ENCODE measurements at places on chromosomes 6 and 20.

DNA sequence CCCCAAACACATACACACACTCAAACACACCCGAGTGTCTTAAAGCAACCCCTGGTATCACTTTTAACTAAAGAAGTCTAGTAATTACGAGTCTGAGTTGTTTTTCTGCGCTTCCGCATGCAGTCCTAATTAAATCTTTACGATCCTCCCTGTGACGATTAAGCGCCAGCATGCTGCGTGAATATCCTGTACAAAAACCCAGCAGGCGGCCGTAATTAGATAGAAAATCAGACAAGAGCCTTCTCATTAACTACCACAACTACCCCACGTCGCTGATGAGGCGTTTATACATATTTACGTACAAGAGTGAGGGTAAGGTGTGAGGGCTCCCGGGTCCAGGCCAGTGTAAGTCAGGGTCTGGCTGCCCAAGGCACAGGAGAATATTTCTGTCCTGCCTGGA, 8.1 kb downstream of the TFAP2B start:
- no peak for DNase-seq

DNA sequence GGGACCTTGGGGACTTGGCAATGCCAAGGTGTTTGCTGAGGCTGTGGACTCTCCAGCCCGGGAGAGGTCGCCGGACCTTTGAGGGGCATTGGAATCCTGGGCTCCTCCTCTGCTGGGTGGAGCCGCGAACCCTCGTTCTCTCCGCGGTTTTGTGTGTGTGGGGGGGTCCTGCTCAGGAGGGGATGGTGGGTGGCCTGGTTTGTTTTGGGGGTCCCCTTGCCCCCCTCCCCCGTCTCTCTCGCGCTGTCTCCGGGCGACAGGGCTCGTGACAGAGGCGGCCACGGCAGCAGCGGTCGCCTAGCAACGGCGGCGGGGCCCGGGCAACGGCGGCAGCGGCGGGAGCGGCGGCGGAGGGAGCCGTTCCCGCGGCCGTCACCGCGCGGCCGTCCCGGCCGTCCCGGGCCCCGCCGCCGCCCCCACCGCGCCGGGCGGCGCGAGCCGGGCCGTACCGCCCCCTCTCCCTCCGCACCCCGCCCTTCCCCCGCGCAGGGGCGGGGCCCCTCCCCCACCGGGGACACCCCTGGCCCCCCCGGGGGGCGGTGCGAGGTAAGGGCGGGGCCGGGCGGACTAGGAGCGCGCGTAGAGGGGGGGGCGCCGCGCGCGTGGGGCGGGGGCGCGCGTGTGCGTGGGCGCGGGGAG, 7.8 kb downstream of the SYNGAP1 start:
- no peak for DNase-seq

- DNase-seq: peak; percentile 15
These were observed 55.0 kb downstream of the DAAM2 start for GRCh38 chr6:39847221-39847620.

GRCh38 chr6:131027326-131027725, 35.7 kb downstream of the EPB41L2 start:
- DNase-seq: no peak

DNA sequence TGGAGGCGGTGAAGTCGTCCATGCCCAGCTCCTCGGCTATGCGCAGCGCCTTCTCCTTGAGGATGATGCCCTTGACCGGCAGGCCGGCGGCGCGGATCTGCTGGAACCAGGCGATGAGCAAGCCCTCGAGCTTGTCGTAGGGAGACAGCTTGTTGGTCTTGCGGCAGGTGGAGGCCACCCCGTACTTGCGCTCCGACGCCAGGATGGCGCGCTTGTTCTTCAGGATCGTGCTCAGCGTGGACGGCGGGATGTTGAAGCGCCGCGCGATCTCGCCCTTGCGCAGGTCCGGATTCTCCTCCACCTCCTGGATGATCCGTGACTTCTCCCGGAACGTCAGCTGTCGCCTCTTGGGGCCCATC, 435 bp downstream of the CENPB start:
- peak; percentile 58 for DNase-seq

DNA sequence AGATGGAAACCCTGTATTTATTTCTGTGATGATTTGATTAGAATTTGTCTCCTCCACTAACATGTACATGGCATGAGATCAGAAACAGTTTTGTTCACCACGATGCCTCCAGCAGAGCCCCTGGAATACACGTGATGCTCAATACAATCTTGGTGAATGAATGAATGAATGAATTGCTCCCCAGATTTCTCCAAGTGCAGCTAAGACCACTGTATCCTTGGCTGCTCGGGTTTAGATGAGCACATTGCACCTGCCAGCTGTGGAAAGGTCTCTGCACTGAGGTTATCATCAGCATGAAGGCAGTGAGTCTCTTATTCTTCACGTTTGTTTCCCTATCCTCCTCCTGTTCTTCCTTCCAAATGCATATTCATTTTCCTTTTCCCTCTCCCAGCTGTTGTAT, 17.9 kb downstream of the CASS4 start:
- DNase-seq: no peak

DNA sequence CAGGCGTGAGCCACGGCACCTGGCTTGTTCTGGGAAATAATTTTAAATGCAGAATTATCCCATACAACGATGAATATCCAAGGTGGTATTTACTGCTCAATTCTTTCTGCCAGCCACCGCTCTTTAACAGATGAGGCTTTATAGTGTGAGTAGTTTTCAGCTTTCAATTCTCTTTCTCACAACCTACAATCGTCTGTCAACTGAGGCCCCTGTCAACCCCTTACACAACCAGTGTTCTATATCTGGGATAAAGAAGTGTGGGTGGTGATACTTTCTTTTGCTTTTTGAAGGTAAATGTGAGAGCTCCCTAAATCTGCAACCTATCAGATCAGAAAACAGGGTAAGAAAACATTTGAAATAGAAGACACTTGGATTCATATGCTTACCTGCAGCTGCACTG, 22.5 kb downstream of the STAU1 start:
- no peak for DNase-seq

GRCh38 chr20:25539742-25540672, 45.3 kb downstream of the NINL start:
- peak; percentile 73 for DNase-seq

GRCh38 chr6:42104095-42104803, 38.2 kb downstream of the C6orf132 start:
- DNase-seq: peak; percentile 77

DNA sequence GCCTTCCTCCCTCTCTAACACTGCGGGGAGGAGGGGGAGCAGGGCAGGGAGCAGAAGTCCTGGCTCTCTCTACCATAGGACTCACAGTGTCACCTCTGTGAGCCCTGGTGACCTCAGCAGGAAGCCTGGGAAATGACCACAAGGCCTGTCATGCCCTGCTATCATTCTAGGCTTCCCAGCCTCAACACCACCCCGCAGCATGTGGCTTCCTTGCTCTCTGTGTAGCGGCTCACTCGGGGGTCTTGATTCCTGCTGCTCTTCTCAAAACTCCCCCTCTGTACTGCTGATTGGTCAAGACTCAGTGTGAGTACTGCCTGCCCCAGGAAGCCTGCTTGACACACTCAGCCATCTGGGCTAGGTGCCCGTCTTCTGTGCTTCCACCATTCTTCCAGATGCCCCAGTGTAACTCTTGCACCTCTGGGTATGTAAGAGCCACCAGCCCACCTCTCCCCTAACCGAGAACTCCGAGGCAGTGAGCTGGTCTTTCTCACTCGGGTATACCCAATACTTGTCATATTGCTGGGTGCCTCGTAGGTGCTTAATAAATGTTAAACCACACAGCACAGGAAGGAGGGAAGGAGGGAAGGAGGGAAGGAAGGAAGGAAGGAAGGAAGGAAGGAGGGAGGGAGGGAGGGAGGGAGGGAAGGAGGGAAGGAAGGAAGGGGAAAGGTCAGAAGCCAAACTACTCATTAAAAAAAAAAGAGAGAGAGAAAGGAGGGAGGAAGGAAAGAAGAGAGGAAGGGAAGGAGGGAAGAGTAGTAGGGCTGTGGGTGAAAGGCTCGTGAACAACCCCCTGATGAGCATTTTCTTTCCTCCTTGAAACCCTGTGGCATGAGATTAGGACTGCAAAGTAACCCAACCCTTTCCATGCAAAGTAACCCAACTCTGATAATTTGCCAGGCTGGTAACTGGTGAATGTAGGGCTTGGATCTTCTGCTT, 5.0 kb downstream of the MDFI start:
- no peak for DNase-seq

GRCh38 chr6:97053643-97054411, 129.3 kb downstream of the KLHL32 start:
- DNase-seq: peak; percentile 63

GRCh38 chr6:81985191-81985590, 232.7 kb upstream of the TENT5A start:
- no peak for DNase-seq

- DNase-seq: no peak
These were observed 25.4 kb upstream of the BTN3A2 start for GRCh38 chr6:26339612-26340011.

GRCh38 chr6:41591859-41592502, 45.8 kb downstream of the FOXP4 start:
- peak; percentile 59 for DNase-seq

GRCh38 chr6:45756606-45757005, 259.1 kb downstream of the CLIC5 start:
- no peak for DNase-seq

DNA sequence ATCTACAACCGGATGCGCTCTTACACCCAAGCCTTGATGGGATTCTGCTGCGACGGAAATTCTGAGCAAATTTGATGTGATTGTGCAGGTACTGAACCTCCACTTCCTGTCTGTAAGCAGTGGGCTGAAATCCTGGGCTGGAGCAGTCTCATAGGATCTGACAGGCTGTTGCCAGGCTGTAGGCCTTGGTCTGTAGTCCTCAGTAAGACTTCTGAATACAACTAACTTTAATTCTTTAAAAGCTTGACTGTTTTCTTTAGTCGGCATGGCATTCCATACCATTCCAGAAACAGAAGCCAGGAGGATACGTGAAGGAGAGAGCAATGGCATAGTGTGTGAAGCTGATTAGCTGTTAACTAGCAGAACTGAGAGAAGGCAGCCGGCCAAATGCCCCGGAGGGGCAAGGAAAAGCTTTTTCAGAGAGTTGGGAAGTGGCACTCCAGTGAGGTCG, 68.3 kb downstream of the ADTRP start:
- no peak for DNase-seq

- DNase-seq: no peak
These were observed 159.5 kb upstream of the MANEA start for GRCh38 chr6:95417856-95418255.

DNA sequence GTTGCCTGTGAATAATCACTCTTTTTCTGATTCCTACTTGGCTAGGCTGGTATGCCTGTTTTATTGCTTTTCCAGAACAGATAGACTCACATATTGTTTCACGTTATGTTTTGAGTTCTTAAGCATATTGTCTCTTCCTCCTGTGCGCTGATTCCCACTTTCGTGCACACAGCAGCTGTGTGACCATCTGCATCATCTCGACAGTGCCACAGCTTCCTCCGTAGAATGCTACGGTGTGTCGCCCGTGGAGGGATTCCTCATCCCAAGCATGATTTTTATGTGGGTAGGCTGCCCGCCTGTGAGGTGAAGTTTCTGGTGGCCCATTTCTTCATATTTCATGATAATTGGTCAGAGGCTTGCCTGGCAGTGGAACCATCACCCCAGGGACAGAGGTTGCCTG, 31.8 kb downstream of the PLCB4 start:
- DNase-seq: no peak

DNA sequence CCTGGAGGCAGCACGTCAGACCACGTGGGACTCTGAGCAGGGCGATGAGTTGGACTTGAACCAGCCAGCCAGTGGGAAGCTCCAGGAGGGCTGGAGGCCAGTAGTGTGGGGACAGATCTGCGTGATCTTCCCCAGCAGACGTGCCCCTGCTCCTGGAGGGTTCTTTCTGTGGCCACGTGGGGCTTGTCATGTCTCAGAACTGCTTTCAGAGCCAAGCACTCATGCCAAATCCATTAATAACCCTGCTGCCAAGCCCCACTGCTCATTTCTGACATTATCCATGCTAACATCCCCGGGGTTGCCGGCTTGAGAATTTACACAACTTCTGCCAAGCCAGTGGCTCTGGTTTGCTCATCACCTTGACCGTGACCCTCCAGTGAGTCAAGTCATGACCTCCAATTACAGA, 38.3 kb downstream of the SIRPA start:
- DNase-seq: peak; percentile 94

DNA sequence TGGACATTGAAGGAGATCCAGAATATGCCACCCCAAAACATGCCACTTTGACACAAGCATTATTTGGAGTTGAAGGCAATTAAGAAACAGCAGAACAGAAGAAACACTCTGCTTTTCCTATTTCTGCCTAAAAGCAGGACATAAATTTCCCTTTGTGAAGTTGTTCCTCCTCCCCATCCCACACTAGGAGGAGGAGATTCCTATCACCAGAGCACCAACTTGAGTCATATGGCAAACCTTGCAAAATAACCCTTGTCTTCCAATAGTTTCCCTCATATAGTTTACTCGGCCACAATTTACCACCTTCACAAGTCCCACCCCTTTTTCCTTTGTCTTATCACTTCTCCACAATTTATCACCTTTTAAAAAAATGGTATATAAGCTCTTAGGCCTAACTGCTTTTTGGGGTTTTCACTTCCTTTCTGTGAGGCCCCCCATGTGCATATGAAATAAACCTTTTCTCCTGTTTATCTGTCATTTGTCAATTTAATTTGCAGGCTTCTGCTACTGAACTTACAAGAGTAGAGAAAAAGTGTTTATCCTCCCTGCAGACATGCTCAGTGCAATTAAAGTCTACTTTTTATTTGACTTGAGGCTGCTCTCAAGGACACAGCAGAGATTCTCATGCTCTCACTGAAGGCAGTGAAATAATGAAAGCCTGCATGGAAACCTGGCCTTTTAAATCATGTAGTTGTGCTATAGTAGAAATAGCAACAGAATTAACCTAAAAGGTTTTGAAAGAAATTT, 2.8 kb upstream of the RAB23 start:
- DNase-seq: peak; percentile 70

GRCh38 chr6:126429866-126430265, 90.0 kb downstream of the CENPW start:
- no peak for DNase-seq

- DNase-seq: peak; percentile 71
These were observed 118.9 kb upstream of the NXT1 start for GRCh38 chr20:23231561-23232218.

DNA sequence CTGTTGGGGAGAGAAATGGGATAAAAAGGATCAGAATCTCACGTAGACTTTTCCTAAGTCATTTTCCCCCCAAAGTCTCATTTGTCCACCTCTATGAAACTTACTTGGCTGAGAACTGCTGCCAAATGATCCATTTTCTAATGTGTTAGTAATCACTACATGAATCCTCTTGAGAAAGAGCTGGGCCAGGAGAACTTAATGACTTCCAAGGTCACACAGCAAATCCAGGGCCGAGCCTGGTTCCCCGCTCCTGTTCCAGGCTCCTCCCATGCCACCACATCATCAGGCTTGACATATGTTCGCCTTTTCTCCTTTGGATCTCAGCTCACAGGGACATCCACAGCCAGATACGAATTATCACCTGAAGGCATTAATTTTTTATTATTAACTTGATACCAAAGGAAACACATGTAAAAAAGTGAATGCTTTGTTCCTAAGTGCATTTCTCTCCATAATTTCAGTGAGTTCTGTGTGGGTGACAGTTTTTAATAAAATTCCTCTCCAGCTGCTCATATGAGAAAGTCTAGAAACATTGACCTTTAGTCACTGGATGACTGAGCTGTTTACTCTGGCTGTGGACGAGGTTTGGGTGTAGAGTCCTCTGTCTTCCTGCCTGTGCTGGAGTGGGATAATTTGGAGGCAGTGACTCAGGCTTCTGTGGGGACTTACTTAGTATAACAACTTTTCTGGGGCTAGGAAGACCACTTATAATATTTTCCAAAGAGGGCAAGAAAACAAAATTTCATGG, 276.3 kb downstream of the PAX1 start:
- DNase-seq: peak; percentile 78
